Activated CD4-positive, CD25-positive, alpha-beta regulatory T cell treated with anti-CD3 and anti-CD28 coated beads, Interleukin-2, amount 50 U/mL, for 16 hours (primary cell): ENCODE measurements at places on chromosomes 4 and X.

GRCh38 chr4:102612824-102613366 lies 111.7 kb downstream of the NFKB1 start:
- DNase-seq, result no peak

- DNase-seq, result no peak
Measured at GRCh38 chr4:32697281-32697814, 1977.2 kb downstream of the PCDH7 start.

DNA sequence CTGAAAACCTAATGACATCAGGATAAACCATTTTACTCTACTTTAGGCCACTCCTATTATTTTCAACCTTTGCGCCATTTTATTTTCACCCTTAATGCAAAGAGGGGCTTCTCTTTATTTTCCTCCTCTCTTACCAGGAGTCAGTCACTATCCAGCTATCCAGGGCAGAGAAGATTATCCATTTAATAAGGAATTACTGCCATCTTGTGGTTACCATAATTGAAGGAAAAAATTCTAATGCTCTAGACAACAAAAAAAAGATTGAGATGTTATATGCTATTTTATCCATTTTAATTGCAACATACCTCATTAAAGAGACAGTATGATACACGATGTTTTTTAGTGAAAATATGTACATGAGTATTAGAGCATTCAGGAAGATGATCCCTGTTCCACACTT lies 514.5 kb upstream of the FAM241A start:
- no peak for DNase-seq

- no peak for DNase-seq
Measured at GRCh38 chr4:176789955-176790354, 2.8 kb downstream of the VEGFC start.

GRCh38 chr4:147160908-147161513 lies 215.3 kb upstream of the TTC29 start:
- no peak for DNase-seq
